ENCODE measurements at places on chromosomes 6 and 20.
A peak's percentile ranks its signal among the peaks of the same experiment; 100 is the strongest.

DNA sequence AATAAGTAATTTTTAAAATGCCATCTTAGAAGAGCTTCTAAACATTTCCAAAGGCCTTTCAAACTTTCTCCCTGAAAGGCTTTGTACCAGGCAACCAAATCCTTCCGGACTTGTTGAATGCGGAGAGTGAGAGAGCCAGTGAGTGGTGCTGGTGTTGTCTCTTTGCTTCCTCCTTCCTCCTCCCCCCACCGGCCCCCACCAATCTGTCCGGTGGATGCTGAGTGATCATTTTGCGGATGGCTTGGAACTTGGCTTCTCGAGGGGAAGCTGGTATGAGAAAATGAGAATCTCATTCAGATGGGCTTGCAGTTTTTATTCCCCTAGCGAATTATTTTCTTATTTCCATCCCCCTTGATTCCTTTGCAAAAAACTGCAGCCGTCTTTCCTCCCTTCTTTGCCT lies 97.3 kb downstream of the ANKRD60 start:
- H3K27ac ChIP-seq = peak overlapping the region; percentile 85
- H3K27me3 ChIP-seq = peaks cover 2% of the 10 kb centered on the region
- peaks cover 74% of the 10 kb centered on the region for H3K4me1 ChIP-seq
- H3K36me3 ChIP-seq = no peaks in the 10 kb centered on the region
- DNase-seq = no peak

DNA sequence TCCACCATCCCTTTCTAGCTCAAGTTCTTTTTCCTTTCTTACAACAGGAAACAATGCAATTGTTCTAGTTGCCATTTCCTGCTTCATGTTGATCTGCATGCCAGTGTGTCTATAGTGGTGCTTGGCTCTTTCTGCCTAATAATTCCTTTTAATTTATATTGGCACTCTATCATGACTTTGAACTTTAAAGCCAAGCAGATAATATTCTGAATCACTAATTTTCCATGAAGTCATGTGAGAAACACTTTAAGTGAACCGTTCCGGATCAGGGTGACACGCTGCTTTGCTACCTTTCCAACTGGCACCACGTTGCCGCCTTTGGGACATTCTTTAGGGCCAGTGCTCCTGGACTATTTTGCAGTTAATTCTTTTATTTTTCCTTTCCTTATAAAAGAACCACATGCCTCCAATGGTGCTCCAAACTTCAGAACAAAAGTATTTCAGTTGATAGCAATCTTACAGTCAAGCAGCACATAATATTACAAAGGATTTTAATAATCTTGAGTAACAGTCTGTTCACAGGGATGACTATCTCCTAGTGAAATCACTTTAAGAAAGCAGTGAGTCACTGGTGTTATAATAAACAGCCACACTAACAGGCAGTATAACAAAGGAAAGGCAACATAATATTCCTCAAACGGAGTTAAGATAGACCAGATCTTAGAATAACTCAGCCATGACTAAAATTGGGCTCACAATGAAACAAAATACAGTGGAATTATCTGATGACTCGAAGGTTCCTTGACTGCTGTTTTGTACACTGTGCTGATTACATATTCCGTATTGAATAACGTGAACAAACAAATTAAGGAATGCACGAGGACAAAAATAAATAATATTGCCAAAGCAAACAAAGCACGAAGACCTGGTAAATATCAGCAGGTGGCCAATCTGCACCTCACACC lies 19.0 kb upstream of the BLOC1S5 start:
- DNase-seq = no peak
- peaks cover 20% of the 10 kb centered on the region for H3K4me1 ChIP-seq
- no peak overlapping the region for H3K4me3 ChIP-seq
- H3K36me3 ChIP-seq = peaks cover 10% of the 10 kb centered on the region
- H3K27me3 ChIP-seq = no peaks in the 10 kb centered on the region
- peak overlapping the region; percentile 56 for H3K27ac ChIP-seq

DNA sequence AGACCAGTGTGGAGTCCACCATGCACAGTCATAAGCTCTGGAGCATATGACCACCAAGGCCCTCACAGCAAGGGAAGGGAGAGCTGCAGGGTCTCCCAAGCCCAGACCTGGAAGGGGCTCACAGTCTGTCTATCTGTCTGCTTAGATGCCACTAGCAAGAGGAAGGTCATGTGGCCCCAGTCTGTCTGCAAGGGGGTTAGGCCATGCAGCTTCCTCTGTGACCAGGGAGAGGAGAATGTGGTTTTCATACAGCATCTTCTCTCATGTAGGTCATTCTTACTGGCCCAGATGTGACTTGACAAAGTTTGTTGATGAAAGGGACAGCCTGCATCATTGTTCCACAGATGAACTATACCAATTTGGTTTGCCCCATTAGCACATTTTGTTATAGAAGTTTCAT lies 260.8 kb downstream of the FARS2 start:
- no peaks in the 10 kb centered on the region for H3K36me3 ChIP-seq
- H3K27ac ChIP-seq = no peak overlapping the region
- H3K4me3 ChIP-seq = no peak overlapping the region
- H3K27me3 ChIP-seq = no peaks in the 10 kb centered on the region
- no peak for DNase-seq

DNA sequence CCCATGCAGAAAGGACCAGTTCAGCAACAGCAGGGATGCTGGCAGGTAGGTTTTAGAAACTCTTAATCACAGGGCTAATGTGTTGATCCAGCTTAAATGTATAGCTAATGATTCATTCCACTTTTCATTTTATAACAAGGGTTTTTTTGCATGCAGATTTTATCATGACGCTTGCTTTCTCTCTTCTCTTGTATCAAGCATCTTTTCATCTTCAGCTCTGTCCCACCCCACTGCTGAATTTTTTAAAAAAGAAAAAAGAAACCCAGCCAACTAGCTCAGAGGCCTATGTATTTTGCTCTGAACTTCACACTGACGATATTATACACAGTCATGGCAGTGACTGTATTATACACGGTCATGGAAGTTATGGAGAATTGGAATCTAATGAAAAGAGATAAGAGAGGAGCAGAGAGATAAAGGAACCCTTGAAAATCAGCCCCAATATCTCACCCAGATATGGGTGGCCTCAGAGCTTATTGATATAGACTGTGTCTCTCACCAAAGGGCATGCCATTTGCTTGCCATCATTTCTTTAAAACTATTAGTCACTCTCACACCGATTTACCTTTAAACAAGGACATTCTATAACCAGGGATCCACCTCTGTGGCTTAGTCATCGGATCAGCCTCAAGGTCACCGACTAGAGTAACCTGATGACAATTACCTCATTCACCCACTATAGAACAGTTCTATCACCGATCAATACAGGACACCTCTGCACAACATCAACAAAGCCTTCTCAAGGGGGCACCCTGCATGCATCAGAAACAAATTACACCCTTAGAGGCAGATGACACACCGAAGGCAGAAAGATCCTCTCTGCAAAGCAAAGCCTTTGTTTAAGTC lies 222.0 kb downstream of the ATXN1 start:
- no peaks in the 10 kb centered on the region for H3K27me3 ChIP-seq
- no peak for DNase-seq

DNA sequence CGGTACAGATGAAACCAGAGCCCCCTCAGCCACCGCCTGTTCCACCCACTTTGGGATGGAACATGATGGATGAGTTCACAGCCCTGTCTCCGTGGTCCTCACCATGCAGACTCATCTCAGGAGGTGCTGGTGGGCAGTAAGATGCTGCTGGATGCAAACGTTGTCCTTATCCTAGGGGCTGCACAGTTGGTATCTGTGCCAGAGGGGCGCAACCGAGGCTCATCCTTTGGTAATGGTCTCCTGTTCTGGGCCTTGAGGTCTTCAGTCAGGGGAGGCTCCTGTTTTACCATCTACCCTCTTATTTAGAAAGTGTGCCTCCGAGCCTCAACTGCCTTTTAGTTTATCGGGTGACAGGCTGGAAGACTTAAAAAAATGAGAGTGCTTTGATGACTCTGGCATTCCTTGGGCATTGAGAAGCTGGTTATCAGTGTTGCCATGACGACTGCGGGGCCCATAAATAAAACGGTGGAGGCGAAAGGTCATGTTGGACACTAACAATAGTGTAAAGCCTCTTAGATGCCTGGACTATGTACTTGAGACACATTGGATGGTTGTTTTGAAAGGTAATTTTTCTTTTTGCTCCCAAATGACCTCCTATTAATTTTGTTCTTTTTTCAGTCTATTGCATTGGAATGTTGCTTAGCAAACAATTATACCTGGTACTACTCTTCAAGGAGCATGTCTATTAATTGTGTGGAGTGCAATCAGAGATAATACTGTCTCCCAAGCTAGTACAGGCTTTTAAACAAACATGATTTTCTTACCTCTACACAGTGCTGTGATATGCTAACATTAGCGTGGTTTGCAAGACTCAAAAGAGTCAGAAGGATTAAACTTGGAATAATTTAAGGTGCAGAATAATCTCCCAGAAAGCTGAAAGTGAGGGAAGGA lies 74.2 kb upstream of the DSP start:
- no peak overlapping the region for H3K27ac ChIP-seq
- H3K36me3 ChIP-seq = no peaks in the 10 kb centered on the region
- H3K4me3 ChIP-seq = no peak overlapping the region

GRCh38 chr6:117906958-117907600 lies at the start of gene SLC35F1:
SLC35F1 (plus strand) TSS chr6:117907264.
- H3K4me3 ChIP-seq = peak within 1 kb of the TSS; percentile 46
- no peak within 1 kb of the TSS for H3K27ac ChIP-seq
- H3K4me1 ChIP-seq = no peaks in the 10 kb centered on the region

DNA sequence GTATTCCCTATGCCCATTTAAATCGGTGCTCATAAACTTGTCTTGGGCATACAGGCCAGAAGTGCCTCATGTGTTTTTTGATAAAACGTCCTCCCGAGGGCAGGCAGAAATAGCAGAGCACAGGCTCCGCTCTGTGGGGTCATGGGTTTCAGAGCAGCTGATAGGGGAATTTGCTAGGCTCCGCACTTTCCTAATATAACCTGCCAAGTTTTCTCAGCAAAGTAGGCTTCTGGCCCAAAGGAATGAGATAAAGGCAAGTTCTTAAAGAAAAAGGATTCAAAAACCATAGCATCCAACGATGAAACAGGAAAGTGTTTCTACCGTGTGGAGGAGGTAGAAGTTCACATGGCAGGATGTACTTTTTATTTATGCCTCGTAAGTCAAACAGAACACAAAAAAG lies 69.8 kb upstream of the RALGAPA2 start:
- H3K4me3 ChIP-seq = no peak overlapping the region
- no peaks in the 10 kb centered on the region for H3K4me1 ChIP-seq
- H3K27ac ChIP-seq = no peak overlapping the region
- no peaks in the 10 kb centered on the region for H3K27me3 ChIP-seq

GRCh38 chr20:41951615-41952014 lies 333.4 kb upstream of the CHD6 start:
- no peak overlapping the region for H3K27ac ChIP-seq
- no peak overlapping the region for H3K4me3 ChIP-seq
- H3K27me3 ChIP-seq = no peaks in the 10 kb centered on the region
- H3K4me1 ChIP-seq = no peaks in the 10 kb centered on the region

DNA sequence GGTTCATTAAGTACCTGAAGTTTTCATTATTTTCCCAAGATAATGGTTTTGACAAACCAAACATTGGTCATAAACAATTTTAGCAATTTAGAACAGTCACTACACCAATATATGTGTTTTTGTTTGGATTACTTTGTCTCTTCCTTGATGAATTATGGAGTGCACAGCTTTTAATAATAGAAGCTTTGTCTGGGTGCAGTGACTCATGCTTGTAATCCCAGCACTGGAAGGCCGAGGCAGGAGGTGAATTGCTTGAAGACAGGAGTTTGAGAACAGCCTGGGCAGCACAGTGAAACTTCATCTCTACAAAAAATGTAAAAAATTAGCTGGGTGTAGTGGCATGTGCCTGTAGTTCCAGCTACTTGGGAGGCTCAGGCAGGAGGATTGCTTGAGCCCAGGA lies 89.4 kb upstream of the ANKEF1 start:
- no peak overlapping the region for H3K27ac ChIP-seq
- H3K27me3 ChIP-seq = no peaks in the 10 kb centered on the region
- H3K4me3 ChIP-seq = no peak overlapping the region
- H3K36me3 ChIP-seq = no peaks in the 10 kb centered on the region

DNA sequence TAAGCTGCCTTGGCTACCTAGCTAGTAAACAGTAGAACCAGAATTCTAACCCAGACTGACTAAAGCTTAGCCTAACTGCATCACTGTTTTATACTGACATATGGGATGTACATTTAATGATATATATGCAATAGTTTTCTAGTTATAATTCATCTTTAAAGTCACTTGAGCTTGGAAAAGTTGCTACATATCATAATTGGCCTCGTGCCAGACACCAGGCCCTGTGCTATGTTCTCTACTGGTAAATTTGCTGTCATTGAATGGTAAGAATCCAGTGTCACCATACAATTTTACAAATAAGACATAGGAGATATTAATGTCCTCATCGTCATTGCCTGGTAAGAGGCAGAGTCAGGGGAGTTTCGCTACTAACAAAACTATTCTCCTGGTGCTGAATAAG lies 396.8 kb downstream of the CDKAL1 start:
- DNase-seq = no peak
- no peak overlapping the region for H3K4me3 ChIP-seq
- no peaks in the 10 kb centered on the region for H3K36me3 ChIP-seq
- H3K4me1 ChIP-seq = no peaks in the 10 kb centered on the region

- H3K4me1 ChIP-seq = no peaks in the 10 kb centered on the region
- no peak for DNase-seq
- H3K27me3 ChIP-seq = no peaks in the 10 kb centered on the region
- no peak overlapping the region for H3K27ac ChIP-seq
- no peak overlapping the region for H3K4me3 ChIP-seq
- H3K36me3 ChIP-seq = no peaks in the 10 kb centered on the region
These were observed 25.7 kb downstream of the MYCT1 start for GRCh38 chr6:152723398-152723797.
